ENCODE measurements at places on chromosomes 4 and X.

- DNase-seq: no peak
Observed at GRCh38 chr4:38023347-38024205, 63.4 kb downstream of the PTTG2 start.

DNA sequence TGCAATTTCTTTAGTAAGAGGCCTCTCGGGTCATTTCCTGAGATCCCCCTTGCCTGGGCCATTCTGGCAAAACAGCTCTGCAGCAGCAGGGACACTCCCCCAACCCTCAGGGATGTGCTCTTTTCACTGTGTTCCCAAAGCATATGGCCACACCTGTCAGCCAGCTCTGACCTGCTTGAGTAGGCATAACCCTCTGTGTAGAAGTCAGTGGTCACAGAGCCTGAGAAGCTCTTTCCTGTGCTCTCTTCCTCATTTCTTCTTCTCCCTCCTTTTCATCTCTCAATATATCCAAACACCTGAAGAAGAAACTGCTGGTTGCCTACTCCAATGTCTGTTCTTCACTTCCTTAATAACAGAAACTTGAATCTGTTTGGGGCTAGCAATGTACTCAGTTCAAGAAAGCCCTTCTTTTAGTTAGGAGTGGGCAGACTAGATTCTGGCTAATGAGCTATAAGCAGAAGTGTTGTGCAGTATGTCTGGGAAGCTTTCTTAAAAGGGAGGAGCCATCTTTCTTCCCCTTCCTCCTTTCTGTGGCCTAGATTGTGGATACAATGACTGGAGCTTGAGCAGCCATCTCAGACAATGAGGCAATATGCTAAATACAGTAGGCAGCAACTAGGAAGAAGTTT lies 73.3 kb downstream of the PRPS1 start:
- no peak for DNase-seq

DNA sequence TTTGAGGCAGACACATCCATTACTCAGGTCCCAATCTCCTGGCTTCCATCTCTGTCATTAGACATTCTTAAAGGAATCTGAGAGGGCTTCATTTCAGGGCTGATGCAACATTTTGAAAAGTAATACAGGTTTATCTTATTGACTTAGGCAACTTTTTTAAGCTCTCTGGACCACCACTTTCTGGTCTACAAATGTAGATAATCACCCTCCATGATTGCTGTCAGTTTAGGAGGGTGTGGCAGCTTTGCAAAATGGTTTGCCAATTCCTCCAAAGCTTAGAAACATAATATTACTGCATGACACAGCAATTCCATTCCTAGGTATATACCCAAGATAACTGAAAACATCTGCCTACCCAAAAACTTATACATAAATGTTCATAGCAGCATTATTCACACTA lies 77.6 kb downstream of the ARHGAP6 start:
- DNase-seq: no peak

DNA sequence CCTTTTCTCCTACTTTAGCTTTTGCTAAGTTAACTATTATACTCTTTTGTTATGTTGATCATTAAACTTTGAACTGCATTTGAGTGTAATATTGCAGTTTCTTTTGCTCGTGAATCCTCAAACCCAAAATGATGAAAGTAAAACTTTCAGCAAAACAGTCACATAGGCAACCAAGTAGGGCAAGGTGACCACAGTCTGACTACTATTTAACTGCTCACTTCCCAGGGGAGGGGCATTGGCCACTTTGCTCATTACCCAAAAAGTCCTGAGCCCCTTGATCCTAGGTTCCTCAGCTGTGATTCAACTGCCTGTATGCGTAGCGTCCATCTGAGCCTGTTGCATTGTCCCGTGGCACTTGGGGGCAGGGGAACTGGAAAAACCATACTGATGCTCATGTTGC lies 17.0 kb downstream of the RBMX2 start:
- no peak for DNase-seq

DNA sequence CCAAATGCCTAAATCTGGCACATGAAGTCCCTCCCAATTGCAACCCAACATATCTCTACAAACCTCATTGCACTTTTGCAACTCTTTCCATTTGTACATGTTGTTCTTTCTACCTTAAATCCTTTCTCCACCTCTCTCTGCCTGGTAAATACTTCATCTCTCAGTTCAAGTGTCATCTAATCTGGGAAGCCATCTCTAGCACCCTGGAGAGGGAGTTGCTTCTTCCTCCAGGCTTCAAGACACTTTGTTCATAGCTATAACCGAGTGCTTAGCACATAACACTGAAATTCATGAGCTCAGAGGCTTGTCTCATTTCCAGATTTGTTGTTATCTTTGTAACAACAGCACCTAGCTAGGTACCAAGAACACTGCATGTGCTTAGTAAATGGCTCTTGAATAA lies 114.8 kb upstream of the NAP1L5 start:
- DNase-seq: no peak

GRCh38 chrX:110245011-110245410 lies 72.9 kb downstream of the AMMECR1 start:
- no peak for DNase-seq

- peak; percentile 13 for DNase-seq
Observed at GRCh38 chrX:11386001-11386523, 92.8 kb downstream of the AMELX start.

DNA sequence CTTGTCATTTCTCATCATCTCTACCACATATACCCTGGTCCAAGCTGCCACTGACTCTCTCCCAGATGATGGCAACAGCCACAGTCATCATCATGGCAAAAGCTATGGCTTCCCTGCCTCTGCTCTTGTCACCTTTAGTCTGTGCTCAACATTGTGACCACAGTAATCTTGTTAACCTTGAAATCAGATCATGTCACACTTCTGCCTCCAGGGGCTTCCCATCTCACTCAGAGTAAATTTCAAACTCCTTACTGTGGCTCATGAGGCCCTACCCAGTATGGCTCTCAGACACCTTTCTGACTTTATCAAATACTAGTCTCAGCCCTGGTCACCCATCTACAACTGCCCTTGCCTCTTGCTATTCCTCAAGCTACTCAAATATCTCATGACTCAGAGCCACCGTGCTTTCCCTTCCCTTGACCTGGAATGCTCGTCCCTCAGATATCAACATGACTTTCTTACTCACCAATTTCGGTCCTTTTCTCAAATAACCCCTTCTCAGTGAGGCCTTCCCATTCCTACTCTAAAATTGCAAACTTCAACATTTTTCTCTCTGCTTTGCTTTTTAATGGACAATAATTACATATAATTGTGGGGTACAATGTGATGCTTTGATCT lies 41.1 kb upstream of the STIM2 start:
- no peak for DNase-seq

GRCh38 chr4:99215521-99215920 lies 3.5 kb downstream of the ADH6 start:
- DNase-seq: no peak

DNA sequence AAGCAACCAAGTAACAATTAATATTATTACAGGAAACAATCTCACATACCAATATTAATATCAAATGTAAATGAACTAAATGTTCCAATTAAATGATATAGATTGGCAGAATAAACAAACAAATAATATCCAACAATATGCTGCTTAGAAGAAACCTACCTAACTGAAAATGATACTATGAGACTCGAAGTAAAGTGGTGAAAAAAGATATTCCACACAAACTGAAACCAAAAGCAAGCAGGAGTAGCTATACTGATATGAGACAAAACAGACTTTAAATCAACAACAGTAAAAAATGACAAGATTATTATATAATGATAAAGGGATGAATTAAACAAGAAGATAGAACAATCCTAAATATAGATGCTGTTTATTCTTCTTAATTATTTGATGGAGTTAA lies 140.1 kb downstream of the SPANXN4 start:
- no peak for DNase-seq

- DNase-seq: no peak
Observed at GRCh38 chr4:56276547-56276946, 110.7 kb downstream of the AASDH start.

GRCh38 chr4:88022289-88022688 lies 14.9 kb downstream of the PKD2 start:
- DNase-seq: no peak

GRCh38 chr4:164011791-164012190 lies 517.3 kb downstream of the TMA16 start:
- DNase-seq: no peak

GRCh38 chr4:128916832-128917231 lies 107.3 kb downstream of the JADE1 start:
- DNase-seq: no peak

- no peak for DNase-seq
Observed at GRCh38 chr4:56768316-56768715, 53.2 kb downstream of the SPINK2 start.

DNA sequence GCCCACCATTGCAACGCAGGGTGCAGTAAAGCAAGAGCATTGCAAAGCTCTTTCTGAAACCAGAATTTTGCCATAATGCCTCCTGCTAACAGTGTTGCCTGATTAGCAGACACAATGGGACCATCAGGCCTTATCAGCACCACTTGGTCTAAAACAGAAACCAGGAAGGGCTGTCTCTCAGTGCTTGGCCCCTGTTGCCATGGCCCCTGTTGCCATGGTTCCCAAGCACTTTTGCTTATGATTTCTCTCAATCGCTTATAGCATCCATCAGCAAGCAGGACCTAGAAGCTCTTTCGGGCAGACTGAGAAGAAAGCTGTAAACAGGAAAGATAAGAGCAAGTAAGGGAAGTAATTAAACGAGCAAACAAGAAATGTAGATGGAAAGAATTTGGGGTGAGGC lies 36.8 kb downstream of the RTL5 start:
- no peak for DNase-seq

DNA sequence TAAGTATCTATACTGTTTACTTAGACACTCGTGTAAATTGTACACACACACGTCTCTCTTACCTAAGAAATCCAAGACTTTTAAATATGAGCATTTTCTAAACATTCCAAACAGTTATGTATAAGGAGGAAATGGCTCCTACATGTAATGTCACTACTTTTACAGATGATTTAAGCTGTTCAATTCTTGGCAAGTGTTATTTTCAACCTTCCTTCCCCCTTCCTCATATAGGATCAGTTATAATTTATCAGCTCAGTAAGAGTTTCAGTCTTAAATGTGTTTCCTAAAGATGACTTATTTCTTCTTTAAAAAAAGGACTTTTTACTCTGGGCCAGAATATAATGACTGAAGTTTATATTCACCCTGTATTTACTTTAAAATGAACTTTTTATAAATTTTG lies 601.1 kb downstream of the ANKRD50 start:
- DNase-seq: no peak

- no peak for DNase-seq
Observed at GRCh38 chrX:134604701-134605311, 53.5 kb downstream of the PLAC1 start.

DNA sequence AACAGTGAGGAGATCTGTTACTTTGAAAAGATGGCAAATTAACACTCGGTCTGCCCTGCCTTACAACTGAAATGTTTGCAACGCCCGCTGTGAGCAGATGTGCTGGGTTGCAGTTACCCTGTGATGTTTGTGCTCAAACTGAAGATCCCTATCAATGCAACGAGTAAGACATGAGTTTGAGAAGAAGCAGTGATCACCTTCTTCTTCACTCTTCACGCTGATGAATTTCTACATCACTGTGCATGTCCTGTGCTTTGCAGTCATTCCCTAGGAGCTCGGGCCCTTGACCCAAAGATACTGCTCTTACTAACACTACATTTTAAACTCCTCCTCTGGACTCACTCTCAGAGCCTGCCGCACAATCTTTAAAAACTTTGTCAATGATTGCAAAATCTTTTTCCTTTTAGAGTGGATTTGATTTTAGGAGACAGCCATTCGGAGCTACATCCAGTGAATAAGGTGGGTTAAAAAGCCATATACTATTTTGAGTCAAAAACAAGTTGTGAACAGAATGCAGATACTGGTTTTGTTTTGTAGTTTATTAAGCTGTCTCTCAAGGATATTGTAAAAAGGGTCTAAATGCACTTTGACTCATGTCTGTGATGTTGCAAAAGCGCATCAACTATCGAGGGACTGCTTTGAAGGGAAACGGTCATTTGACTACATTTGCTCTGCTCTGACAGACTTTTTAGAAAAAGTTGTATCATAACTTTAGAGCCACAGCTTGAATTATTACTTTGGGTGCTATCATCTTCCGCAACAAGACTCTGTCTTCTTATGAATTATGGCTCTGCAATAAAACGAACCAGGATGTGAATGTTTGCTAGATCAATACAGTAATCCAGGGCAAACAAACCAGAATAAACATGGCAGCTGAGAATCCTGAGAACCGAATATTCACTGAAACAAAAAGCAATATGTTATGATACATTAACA lies 5.7 kb upstream of the RHOH start:
- no peak for DNase-seq

DNA sequence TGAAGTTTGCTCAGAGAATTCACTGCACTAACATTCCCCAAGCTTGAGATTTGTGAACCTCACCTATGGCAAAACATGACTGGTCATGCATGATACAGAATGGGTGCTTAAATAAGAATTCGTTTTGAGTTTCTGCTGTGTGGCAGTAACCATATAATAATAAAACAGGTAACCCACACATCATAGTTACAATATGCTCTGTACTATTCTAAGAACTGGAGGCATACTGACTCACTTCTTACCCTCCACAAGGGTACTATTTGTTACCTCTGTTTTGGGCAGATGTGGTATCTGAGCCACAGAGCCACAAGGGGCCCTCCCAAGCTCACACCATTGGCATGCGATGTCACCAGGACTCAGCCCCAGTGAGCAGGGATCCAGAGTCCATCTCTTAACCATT lies 17.6 kb downstream of the SLC2A9 start:
- no peak for DNase-seq

GRCh38 chr4:8048856-8049676 lies 109.4 kb upstream of the AFAP1 start:
- DNase-seq: no peak

GRCh38 chr4:168101026-168101425 lies 8.7 kb downstream of the ANXA10 start:
- no peak for DNase-seq

DNA sequence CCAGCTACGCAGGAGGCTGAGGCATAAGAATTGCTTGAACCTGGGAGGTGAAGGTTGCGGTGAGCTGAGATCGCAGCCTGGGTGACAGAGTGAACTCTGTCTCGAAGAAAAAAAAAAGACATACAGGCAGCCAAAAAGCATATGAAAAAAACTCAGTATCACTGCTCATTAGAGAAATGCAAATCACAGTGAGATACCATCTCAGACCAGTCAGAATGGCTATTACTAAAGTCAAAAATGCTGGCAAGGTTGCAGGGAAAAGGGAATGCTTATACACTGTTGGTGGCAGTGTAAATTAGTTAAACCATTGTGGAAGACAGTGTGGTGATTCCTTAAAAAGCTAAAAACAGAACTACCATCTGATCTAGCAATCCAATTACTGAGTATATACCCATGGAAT lies 123.1 kb downstream of the CHIC2 start:
- no peak for DNase-seq

DNA sequence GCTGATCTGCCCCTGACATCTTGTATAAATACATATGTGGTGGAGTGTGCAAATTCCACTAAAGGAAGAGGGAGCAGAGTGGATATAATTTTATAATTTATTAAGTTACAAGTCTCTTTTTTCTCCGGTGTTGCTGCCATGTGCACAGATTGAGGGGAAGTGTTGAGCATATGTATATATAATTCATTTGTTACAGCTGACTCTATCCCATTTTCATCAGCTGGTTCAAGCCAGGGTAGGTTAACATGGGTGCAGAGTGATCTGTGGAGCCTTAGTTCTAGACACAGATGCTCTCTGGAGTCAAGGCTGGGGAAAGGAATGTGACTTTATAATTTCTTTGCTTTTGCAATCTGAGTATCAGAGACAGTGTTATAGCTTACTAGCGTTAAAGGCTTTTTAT lies 103.5 kb downstream of the WWC2 start:
- DNase-seq: no peak

GRCh38 chrX:108537005-108537404 lies 97.4 kb downstream of the COL4A5 start:
- DNase-seq: peak; percentile 1

GRCh38 chr4:112289407-112290253 lies 3.9 kb upstream of the TIFA start:
- no peak for DNase-seq

All from HS-5 (cell line).